NCI-H1694 (cell line): ENCODE measurements at places on chromosomes 12 and 14.

DNA sequence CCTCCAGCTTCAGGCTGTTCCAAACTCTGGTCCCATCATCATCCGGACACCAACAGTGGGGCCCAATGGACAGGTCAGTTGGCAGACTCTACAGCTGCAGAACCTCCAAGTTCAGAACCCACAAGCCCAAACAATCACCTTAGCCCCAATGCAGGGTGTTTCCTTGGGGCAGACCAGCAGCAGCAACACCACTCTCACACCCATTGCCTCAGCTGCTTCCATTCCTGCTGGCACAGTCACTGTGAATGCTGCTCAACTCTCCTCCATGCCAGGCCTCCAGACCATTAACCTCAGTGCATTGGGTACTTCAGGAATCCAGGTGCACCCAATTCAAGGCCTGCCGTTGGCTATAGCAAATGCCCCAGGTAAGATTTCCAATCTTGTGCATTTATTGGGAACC, 3.3 kb downstream of the SP1 start:
- DNase-seq: no peak

GRCh38 chr14:51644217-51644933, 7.3 kb upstream of the FRMD6 start:
- no peak for DNase-seq

- DNase-seq: no peak
Observed at GRCh38 chr14:90611936-90612335, 204.3 kb downstream of the TTC7B start.

GRCh38 chr12:13340149-13340548, 143.6 kb downstream of the EMP1 start:
- DNase-seq: no peak

DNA sequence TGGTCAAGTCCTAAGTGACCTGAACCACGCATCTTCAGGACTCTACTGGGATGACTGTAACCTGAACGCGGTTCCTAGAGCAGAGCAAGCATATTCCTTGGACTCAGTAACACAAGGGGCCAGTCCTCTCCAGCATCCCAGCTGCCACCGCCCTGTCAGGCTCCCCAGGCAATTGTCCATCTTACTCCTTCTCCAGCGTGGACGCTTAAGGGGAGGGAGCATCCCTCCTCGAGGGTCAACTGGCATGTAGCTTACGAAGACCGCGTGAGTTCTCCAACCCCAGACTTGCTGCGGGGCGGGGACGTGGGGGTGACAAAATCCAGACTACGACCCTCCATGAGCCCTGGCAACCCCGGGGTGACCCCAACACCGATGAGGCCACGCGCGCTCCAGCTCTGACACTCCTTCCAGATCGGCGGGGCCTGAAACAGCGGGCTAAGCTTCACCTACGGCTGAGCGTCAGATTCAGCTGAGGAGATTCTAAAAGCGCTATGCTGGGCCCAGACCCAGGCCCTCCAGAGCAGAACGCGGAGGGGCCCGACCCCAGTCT, 846 bp upstream of the MTHFD1 start:
- DNase-seq: no peak

DNA sequence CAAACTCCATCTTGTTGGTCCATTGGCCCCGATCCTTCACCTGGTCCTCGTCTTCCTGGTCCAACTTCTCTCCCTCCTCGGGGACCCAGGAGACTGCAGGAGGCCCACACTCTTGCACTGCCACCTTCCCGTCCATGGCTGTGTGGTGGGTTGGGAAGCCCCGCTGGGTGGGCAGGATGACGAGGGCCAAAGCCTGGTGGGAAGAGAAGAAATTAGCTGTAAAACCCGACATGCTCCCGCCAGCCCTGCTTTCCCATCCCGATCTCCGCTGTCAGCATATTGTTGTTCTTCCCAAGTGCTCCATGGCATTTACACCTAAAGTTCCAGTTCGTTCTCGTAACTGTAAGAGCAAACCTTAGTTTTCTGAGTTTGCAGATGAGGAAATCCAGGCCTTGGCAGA, 4.1 kb downstream of the SLC6A12 start:
- DNase-seq: no peak

DNA sequence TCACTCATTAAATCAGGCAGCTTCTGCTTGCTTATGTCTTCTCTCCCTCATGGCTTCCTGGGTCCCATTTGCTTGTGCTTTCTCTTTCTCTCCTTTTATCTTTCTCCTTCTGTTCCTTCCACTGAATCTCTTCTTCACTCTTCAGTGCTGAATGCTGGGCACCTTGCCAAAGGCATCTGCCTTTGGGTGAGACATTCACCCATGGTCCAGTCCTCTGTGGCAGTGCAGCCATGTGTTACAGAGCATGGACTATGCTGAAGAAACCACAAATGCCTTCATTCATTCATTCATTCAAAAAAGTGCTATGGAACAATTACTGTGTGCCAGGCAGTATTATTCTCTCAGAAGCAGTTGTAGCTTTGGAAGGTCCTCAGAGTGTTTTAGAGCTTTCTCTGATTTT, 344.4 kb upstream of the STXBP6 start:
- DNase-seq: no peak

DNA sequence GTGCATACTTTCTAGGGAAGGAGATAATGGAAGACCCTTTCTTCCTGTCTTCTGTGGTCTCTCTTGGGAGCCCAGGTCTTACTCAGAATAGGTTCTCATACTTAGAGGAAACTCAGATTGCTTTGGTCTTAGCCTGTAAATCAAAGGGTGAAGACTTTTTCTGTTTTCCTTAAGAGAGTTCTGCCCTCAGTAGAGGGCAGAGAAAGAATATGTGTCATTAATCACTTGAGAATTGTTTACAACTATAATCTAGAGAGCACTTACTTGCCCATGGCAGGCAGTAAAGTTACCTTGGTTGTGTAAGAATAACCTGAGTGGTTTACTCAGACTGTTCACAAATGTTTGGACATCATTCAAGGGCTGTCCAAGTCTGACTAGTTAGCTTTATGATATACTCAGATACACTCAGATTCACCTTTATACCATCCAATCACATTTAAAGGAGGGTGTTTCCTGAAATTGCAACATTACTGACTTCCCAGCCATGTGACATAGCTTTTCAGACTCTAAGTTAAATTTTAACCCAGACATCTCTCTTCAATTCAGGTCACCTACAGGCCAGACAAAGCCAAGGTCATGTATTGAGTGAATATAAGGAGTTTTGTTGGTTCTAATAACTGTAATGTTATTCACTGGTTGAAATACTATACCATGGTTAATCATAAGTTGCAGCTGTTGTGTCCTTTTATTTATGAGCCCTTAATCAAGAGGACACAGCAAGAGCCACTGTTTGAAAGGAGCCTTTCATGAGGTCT, 372.2 kb downstream of the RAD51B start:
- DNase-seq: no peak

GRCh38 chr14:52563120-52563519, 10.5 kb downstream of the GPR137C start:
- no peak for DNase-seq

GRCh38 chr12:3473171-3473570, 17.8 kb upstream of the PRMT8 start:
- no peak for DNase-seq

GRCh38 chr14:85895603-85896002, 365.7 kb downstream of the FLRT2 start:
- no peak for DNase-seq

DNA sequence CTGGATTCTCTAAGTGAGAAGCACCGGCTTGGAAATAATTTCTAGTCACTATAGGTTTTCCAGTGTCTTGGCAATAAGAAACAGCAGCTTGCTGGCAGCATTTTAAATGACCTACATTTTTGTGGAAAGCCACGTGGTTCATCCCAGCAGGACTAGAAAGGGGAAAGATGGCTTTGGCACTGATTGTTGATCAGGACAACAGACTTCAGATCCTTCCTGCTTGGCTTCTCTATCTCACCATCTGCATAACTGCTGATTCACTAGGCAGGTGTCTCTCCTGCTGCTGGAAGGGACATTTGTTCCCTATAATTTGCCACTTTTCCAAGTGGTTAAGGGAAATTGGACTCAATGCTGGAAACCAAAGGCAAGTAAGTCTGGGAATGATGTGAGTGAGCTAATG, 131.0 kb downstream of the TTC8 start:
- peak; percentile 73 for DNase-seq

DNA sequence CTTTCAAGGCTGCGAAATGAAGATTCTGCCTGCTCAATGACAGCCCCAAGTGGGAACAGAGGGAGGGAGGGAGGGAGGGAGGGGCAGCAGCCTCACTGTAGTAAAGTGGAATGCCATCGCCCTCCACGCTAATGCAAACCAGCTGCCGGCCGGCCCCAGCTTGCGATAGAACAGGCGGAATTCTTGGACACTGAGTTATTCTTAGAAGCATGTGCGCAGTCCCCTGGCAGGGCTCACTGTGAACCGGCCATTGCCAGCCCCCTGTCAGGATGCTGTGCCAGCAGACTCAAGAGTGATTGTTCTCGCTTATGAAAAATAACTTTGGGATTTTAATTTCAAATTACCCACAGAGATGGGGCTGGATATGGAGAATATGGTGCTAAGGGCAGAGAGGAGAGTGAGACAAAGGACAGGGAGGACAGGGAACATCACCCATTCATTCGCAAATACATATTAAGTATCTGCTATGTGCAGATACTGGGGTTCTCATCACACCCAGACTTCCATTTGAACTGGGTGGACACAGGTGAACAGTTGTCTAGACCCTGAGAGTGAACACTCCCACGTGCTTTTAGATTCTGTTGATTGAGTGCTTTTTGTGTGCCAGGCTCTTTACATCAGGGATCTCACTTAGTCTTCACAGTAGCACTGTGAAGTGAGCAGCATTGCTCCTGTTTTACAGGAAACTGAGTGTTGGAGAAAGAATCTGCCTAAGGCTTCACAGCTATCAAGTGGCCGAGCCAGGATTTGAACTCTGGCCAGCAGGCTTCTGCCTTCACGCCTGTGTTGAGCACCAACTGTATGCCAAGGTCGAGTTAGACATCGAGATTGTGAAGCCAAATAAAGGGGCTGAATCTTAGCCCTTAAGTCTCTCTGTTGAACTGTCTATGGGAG, 192.9 kb downstream of the C12orf75 start:
- no peak for DNase-seq
